Stimulated activated CD4-positive, alpha-beta T cell treated with anti-CD3 and anti-CD28 coated beads, Interleukin-1b, Interleukin-23, amount 100 ng/mL, for 1 hour (primary cell): ENCODE measurements at places on chromosomes 5 and 9.

DNA sequence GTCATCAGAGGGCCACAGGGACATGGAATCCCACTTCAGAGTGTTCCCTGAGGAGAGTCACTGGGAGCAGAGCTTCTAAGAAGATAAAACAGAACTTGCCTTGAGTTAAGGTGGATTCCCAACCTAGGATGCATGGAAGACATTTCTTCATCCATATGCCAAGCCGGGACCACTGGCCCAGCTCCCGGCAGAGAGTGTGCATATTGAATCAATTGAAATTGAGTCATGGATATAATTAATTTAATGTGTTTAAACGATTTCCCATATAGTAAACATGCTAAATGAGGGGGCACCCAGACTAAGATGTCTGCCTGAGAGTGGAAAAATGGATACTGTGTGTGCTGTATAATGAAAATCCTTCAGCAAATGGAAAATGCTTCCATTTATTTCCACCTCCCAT lies 194.4 kb upstream of the TBC1D2 start:
- no peak for DNase-seq

DNA sequence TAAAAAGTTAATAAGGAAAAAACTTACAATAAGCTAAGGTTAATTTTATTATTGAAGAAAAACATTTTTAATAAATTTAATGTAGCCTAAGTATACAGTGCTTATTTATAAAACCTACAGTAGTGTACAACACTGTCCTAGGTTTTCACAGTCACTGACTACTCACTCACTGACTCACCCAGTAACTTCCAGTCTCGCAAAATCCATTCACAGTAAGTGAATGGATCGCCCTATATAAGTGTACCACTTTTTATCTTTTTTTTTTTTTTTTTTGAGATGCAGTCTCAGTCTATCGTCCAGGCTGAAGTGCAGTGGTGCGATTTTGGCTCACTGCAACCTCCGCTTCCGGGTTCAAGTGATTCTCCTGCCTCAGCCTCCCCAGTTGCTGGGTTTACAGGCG lies 47.7 kb downstream of the FNIP1 start:
- DNase-seq, result no peak

DNA sequence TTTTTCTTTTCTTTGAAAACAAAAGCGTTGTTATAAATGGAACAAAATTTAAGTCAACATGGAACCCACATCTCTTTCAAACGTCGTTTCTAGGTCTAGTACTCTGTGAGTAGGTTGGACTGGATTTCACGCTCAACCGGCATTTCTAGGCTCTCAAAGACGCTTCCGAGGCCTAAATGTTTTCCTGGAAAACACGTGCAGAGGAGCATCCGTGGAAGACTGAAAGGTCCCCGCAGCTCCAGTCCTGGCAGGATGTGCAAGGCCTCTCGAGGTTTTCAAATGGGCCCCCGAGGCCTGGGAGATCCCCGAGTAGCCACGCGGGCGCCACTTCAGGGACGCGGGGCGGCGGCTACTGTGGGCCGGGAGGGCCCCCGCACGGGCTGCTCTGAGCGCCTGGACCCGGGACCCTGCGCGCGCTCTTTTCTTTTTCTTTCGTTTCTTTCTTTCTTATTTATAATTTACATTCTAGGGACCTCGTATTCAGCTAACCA lies 4.2 kb upstream of the IRX2 start:
- no peak for DNase-seq

DNA sequence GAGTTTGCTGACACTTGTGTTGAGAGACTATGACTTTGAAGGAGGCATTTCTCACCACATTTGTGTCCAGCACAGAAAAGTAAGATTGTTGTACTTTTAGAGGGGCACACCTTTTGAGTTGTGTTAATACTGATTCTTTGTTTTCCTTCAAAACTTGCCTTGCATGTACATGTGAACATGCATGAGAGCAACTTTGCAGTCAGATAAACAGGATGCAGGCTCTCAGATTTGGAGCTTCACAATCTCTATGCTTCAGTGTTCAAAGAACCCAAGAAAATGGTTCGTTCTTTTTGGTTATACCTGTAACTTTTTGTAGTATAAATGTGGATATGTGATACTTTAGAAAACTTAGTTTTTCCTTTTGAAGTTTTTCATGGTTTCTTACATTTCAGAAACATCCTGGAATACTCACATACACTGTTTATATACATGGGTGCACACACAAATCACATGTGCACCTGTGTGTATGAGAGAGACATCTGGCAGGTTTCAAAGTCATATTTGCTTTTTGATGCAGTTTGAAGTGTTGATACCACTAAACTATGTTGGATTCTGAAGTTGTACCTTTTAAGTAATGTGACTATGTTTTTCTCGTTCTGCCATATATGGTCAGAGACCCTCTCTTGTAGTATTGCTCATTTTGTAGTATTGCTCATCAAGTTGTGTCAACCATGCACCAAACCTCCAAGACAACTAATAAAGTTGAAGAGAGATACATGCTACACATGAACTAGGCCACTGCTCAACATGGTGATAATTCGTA lies 190.7 kb downstream of the CD180 start:
- no peak for DNase-seq

DNA sequence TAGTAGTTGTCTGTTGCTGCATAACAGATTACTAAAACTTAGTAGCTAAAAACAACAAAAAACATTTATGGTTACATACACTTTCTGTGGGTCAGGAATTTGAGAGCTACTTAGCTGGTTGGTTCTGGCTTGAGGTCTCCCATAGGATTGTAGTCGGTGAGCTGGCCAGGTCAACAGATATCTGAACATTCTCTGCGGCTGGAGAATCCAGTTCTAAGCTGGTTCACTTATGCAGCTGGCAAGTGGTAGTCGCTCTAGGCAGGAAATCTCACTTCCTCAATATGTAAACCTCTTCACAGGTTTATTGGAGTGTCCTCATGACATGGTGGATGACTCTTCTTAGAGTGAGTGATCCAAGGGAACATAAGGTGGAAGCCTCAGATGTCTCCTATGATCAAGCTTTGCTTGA lies 65.7 kb upstream of the TNFAIP8 start:
- no peak for DNase-seq

DNA sequence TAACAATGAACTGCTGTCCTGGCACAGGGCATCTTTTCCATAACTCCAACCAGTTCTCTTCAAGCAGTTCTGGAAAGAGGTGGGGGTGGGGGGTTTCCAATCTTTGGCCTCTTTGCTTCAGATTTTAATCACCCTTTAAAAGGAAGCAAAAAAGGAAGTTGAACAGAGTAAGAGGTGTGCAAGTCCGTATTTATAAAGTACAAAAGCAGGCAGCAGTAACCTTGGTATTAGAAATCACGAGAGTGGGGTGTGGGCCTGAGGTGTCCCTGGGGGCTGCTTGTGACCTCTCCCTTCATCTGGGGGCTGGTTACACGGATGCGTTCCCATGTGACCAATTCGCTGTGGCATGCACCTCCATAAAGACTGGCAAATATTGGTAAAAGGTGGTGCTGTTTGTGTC lies 70.5 kb downstream of the PTCH1 start:
- no peak for DNase-seq

DNA sequence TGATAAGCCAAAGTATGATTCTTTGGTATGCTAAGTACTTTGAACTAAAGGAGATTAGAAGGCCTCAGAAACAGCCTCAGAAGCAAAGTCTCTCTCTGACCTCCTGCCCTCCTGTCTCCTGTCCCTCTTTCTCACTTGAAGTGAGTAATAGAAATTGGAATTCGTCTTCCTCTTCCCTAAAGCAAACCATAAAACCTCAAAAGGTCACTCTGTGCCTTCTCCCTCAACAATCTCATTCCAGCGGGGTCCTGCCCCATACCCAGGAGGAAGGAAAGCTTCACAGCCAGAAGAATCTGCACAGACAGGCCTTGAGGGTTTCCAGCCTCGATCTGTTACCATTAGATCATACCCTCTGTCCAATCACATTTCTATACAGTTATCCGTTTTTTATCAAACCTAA lies 87.8 kb downstream of the HAPLN1 start:
- no peak for DNase-seq
